ENCODE measurements at places on chromosomes 4 and X.

- DNase-seq: peak; percentile 52
These were observed 754 bp upstream of the KLF3 start for GRCh38 chr4:38663090-38663800.

DNA sequence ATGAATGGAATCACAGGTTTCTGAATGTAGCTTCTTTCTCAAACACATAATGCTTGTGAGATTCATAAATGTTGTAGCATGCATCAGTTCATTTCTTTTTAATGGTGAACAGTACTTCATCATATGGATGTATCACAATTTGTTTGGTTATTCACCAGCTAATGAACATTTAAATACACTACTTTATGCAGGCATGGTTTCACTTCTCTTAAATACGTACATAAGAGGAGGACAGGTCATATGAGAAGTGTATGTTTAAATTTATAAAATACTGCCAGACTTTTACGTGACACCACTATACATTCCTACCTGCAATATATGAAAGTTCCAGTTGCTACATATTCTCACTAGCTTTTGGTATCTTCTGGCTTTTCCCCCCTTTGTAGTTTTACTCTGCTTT, 65.4 kb downstream of the ANKRD17 start:
- no peak for DNase-seq

DNA sequence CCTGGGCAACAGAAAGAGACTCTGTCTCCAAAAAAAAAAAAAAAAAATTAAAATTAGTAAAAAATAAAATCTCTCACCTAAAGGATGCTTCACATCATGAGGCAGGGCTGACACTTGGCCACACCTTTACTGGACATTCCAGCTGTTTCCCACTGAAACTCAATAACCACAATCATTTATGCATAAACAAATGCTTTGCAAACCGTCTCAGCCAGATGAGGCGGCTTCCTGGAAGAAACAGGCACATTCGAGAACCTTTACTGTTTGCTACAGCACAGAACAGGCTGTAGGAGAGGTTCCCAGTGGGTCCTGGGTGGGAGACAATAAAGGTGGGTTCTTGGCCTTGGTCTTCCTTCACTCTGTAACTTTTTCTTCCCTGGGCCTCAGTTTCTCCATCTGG, 10.9 kb upstream of the TBC1D14 start:
- no peak for DNase-seq

GRCh38 chr4:123599920-123600810, 203.6 kb downstream of the SPRY1 start:
- peak; percentile 5 for DNase-seq

- no peak for DNase-seq
These were observed 148.9 kb downstream of the STIM2 start for GRCh38 chr4:27009539-27009938.

- no peak for DNase-seq
These were observed 35.1 kb upstream of the CYP2U1 start for GRCh38 chr4:107896158-107896645.

- DNase-seq: no peak
These were observed 135.7 kb upstream of the MAMLD1 start for GRCh38 chrX:150227321-150227860.

- DNase-seq: no peak
These were observed 268.5 kb downstream of the CHIC1 start for GRCh38 chrX:73831500-73831899.

- no peak for DNase-seq
These were observed 55.7 kb upstream of the IQSEC2 start for GRCh38 chrX:53337101-53337500.

- no peak for DNase-seq
These were observed 64.7 kb upstream of the UXT start for GRCh38 chrX:47723689-47724088.

DNA sequence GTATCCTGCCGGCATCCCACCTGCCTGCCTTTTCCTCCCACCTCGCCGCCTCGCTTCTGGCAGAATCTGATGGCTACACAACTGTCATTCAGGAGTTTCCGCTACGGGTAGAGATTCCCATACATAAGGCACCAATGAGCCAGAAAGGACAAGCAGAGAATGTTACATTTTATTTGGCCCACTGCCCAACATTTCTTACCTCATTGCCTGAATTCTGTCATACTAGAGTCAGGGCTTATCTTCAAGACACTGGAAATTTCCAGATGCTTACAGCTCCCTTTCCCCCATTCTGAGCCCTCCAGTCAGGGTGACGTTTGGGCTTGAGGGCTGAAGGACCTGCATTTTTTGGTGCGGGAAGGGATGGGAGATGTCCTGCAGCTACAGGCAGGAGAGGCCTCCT, 113.0 kb downstream of the NHS start:
- no peak for DNase-seq

- DNase-seq: no peak
These were observed 88.6 kb upstream of the MAML3 start for GRCh38 chr4:140242357-140243277.

DNA sequence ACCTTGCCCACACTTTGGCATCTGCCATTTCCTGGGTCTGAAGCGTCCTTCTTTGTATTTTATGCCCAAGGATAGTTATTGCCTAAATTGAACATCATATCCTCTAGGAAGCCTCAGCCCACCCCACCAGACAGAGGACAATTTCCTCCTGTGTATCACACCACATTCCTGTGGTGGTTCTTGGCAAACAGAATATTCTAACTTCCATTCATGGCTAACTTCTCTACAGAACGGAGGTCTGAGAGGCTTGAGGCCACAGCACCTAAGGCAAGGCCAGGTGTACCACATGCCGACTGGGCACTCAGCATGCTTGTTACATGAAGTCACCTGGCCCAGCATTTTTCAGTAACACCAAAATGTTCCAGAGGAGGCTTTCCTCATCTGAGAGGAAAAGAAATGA, 42.4 kb downstream of the CD99L2 start:
- no peak for DNase-seq

DNA sequence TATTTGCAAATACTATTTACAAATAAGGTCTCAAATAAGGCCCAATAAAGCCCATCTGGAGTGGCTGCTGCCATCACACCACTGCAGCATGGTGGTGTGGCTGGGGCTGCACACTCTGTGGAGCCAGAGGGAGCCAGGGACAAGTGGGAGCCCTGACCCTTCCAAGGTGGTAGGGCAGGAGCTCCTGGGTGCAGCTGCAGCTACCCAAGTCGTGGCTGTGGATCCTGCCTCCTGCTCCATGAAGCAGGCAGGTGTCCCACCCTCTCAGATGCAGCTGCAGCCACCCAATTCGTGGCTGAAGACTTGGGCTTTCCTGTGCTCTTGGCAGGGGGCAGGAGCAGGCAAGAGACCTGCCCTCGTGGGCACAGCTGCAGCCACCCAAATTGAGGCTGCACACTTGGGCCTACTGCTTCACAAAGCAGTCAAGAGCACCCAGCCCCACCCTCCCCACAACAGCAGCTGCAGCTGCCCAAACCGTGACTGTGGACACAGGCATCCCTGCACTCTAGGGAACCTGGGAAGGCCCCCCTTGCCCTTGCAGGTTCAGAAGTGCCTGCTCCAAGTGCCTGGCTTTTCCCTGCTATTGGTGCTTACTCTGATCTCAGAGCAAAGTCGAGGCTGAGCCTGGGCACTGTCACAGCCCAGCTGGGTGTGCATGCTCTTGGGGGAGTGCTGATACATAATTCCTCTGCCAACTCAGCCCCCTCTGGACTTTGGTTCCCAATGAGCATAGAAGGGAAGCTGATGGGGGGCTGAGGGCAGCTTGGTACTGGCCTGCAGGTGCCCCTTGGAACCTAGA, 614.8 kb downstream of the PCDH18 start:
- no peak for DNase-seq

DNA sequence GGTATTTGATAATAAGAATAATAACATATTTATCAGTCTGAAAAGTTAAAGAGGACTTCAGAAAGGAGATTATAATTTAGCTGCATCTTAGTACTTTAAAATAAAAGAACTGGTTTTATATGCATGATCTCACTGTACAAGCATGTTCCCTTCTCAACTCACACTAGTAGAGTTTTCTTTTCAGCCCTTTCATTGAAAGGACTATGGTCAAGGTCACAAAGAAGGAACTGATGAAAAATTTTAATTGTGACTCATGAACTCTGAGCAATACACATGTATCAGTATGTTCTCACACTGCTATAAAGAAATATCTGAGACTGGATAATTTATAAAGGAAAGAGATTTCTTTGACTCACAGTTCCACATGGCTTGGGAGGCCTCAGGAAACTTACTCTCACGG, 73.7 kb upstream of the NDST4 start:
- DNase-seq: no peak

DNA sequence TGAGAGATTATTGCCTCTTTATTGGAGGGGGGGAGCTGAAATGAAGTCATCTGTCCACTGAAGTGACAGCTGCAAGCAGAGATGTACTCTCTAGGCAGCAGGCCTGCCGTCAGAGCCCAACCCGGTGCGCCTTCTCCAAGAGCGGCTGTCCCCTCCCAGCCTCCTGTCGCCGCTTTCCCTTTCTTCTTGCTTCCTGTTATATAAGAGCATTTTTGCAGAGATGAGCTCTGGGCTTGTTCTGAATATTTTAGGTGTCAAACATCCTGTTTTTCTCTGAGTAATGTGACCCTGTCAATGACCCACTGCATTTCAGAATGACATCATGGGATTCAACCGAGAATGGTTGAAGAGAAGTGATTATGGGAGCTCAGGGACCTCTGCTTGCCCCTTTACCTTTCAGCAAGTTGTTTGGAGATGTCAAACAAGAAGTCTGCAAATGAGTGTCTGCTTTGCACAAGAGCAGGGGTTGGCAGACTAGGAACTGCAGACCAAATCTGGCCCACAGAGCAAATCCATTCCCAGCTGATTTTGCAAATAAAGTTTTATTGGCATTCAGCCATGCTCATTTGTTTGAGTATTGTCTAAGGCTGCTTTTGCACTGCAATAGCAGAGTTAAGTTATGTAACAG, 79.9 kb downstream of the SLC9A6 start:
- DNase-seq: peak; percentile 77

DNA sequence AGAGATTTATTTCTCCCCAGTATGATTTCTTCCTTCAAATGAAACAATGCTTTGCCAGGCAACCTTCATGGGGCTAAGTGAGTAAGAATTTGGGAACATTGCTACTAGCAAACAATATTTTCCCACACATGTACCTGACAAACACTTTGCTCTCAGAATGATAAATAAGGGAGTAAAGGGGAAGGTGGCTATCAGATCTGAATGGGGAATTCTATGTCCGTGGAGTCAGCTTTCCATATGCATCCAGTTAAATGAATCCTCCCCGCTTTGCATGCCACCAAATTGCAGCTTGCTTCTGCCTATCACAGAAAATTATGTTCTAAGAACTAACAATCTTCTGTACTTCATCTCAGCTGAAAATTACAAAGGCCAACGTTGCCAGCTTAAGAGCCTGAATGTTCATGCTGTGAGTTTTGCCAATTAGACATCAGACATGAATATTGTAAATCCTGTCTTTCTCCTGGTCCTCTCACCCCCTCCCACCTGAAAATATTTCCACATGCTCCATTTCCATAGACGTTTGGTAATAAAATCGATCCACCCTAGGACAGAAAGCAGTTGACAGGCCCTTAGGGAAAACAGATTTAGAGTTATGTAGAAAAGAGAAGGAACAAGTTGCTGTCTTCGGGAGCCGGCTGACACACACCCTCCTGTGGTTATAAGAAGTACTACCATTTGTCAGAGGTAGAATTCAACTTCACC, 6.3 kb downstream of the MEPE start:
- DNase-seq: no peak

GRCh38 chr4:55186123-55186522, 60.7 kb upstream of the KDR start:
- no peak for DNase-seq

GRCh38 chrX:65707151-65707550, 39.7 kb downstream of the MSN start:
- no peak for DNase-seq

All from stimulated activated naive CD4-positive, alpha-beta T cell (primary cell).